Left ventricle myocardium superior (tissue), 1 donor: ENCODE measurements at places on chromosomes 2 and 18. TPM values are rescaled to one million over a fixed set of nuclear protein-coding genes. Genes with fewer than 3 reads are reported as not detected.

- DNase-seq, result no peak
Measured at GRCh38 chr2:28896906-28897305, 2.4 kb downstream of the WDR43 start.

The RNF152 gene
- total RNA-seq, result 10.8 TPM

DNA sequence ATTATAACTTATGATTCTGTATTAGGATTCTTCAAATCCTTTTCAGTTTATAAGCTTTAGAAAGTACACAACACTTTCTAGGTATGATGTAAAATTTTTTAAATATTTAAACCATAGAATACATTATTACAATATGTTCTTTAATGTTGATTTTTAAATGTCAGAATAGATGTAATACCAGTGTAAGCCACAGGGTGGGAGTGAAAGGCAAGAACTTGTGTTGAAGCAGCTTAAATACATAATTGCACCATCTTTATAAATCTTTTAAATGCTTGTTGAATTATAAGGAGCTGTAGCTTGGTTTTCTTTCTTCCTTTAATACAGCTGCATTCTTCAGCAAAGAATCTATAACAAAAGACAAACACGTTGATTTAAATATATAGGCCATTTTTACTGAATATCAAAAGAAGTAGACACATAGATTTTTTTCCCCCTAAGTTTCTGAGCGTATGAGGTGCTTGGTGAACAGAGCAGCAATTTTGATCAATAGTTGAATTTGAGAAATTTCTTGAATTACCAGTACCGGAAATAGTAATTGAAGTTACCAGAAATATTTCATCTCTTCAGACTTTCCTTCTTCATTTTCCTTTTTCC lies 63.0 kb downstream of the TANK start:
- no peak for DNase-seq

- DNase-seq, result no peak
Measured at GRCh38 chr2:10378189-10378588, 69.9 kb downstream of the ODC1 start.

The SCN9A gene
- 1.3 TPM for total RNA-seq

DNA sequence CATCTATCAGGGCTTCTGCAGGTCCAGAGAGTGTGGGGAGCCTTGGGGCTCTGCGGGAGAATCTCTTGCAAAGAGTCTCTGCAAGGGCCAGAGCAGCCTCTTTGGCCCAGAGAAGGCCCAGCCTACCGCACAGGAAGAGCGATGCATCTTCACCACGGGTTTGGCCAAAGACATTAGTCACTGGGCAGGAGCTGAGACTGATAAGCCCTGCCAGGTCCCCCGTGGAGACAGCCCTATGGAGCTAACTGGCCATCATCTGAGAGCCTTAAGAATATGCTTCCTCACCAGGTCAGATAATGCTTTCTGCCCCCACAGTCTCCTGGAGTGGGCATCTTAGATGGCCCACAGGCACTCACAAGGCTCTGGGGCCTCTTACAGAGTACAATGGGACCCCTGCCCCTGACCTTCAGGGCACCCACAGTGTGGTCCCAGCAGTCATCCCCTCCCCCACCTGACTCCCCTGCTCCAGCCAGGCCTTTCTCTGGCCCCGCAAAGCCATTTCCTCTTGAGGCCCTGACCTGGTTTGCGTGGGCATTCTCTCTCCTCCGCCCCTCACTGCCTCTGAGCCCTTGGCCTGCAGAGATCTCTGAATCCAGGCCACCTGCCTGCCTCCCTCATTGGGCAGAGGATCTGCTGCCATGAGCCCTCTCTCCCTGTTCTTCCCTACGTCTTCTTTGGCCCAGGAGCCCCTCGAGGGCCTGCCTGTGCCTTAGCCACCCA lies 31.9 kb upstream of the MAPRE3 start:
- DNase-seq, result no peak

GRCh38 chr2:106130251-106130998 lies 63.7 kb downstream of the UXS1 start:
- no peak for DNase-seq

DNA sequence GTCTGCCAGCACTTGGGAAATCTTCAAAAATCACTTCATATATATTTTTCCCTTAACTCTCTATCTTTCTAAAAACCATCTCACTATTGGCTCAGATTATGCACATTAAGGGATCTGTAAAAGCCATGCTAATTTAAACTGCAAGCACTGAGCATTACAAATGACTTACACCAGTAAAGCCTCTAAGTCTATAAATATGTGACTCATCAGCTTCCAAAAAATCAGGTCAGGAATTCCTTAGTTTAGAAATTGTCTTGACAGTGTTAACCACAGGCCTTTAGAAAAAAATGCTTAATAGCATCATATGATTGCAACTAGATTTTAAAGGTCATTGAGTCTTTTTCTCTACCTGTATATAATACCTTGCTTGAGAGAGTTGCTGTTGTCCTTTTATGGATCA lies 1113.6 kb upstream of the PIK3C3 start:
- no peak for DNase-seq

The GKN2 gene
- total RNA-seq, result not detected

DNA sequence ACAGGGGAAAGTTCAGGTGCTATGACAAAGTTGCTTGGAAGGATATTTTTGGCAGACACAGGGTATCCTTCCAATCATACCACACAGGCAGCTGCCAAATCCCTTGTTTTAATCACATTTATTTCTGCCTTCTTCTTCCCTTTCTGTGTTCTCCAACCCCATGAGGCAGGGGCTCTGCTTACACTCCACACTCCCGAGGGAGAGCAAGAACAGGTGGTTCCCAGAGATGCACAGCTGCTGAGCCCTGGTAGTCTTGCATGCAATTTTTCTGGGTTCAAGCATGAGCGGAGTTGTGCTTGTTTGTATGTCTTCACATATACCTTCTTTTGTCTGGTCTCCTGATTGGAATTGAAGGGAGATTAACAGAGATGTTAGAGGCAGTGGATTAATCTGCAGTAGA lies 251.7 kb upstream of the ST6GAL2 start:
- DNase-seq, result no peak

GRCh38 chr18:7305416-7305815 lies 74.5 kb downstream of the LRRC30 start:
- DNase-seq, result no peak

- DNase-seq, result no peak
Measured at GRCh38 chr2:202129841-202130240, 56.8 kb downstream of the KIAA2012 start.

DNA sequence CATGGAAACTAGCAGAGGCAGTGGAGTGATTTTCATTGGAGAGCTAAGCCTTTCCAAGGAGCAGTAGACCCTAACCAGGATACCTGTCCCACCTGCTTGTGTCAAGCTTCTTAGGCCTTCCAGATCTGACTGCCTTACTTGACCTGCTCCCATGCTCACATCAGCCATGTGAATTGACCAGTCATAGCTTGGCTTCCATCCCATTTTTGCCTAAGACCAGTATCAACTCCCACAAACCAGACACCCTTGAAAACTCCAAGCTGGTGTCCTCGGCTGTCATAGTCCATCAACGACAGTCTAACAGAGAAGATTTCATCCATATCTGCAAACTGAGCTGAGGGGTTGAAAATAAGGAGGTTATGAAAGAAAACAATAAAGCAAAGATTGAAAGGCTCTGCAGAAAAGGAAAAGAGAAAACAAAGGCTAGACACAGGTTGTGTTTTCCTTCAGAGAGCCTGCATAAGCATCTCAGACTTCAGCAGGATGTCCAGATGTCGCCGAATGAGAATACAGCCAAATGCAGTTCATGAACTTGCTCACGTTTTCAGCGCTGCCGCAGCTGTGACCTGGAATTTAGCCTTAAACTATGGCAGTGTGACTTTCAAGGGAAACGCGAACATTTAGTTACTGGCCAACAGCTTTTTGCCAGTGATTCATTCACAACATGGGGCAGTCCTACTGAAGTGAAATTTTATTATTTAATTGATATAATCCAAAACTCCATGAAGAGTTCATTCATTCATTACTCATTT lies 868.1 kb upstream of the ID2 start:
- no peak for DNase-seq

- no peak for DNase-seq
Measured at GRCh38 chr18:14970027-14970426, 222.1 kb downstream of the ANKRD30B start.

DNA sequence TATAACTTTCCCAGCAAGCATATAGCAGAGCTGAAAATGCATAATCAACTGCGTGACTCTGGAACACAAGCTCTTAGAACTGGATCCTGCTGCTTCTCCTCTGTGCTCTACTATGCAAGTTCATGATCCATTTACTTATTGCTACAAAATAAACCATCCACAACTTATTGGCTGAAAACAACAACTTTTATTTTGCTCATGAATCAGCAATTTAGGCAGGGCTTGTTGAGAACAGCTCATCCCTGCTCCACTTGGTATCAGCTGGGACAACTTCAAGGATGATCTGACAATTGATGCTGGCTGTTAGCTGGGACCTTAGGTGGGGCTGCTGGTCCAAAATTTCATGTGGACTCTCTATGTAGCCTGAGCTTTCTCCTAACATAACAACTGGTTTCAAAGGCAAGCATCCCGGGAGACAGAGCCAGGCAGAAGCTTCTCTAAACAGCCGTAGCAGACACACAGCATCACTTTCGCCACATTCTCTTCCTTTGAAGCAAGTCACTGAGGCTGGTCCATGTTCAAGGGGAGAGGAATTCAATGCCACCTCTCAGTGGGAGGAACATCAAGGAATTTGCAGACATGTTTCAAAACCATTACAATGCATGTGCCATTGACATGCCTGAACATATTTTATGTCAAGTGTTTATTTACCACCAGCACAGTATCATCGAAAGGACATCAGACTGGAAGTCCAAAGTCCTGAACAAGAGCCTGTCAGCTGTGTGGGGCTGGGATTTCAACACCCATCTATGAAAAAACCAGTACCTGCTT lies 153.1 kb upstream of the PKDCC start:
- no peak for DNase-seq

DNA sequence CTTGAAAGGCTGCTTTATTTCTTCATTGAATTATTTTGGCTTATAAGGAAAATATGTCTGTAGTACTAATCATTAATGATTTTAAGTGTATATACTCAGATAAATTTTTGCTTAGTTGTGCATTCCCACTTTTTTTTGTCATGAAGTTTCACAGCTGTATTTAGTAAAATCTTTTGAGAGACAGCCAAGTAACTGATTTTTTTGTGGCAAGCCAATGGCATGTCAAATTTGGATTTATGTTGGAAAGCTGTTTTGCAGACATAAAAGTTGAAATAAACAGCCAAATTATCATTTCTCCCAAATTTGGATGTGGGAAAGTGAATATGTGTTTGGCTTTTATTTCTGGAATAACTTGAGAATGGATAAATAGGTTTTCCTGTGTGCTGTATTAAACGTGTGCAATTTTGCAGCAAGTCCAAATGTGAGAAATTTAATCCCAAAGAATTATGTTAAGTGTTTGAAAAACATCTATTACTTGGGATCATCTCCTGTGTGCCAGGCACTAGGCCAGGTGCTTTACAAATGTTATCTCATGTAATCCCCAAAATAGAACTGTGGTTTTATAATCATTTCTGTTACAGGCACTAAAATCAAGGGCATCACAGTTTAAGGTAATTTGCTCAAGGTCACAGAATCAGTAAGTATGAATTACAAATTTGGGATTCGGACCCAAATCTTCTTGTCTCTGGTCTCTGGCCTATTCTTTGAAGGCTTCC lies 160.4 kb downstream of the PTPRM start:
- DNase-seq, result no peak

GRCh38 chr2:552906-553305 lies 124.3 kb downstream of the TMEM18 start:
- DNase-seq, result no peak
